NCI-H526 treated with DMSO at 0.1 percent for 48 hours (cell line): ENCODE measurements at places on chromosomes 12 and 14.

DNA sequence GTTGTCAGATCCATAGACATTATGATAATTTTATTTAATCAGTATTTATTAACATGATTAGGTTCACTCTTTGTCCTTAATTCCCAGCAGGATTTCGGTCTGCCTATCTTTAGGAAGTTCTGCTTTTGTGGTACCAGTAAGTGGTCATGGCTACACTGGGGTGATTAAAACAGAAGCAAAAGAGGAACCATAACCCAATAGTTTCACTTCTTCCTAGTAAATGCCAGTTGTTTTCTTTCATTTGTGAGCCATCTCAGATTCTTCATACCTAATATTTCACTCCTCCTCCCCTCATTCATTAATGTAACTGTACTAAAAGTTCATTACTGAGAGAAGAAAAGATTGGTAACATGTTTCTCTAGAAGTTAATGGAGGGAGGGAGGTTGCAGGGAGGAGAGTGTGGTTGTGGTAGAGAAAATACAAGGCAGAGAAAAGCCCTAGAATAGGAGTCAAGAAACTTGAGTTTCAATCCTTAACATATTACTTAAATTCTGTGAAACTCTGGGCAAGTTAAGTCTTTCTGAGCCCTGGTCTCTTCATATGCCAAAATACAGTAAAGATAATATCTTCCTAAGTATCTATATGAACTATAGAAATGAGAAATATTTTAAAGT is 101.2 kb downstream of the PEBP1 start:
- DNase-seq, result no peak

GRCh38 chr12:85424581-85425348 is 144.7 kb downstream of the ALX1 start:
- no peak for DNase-seq

DNA sequence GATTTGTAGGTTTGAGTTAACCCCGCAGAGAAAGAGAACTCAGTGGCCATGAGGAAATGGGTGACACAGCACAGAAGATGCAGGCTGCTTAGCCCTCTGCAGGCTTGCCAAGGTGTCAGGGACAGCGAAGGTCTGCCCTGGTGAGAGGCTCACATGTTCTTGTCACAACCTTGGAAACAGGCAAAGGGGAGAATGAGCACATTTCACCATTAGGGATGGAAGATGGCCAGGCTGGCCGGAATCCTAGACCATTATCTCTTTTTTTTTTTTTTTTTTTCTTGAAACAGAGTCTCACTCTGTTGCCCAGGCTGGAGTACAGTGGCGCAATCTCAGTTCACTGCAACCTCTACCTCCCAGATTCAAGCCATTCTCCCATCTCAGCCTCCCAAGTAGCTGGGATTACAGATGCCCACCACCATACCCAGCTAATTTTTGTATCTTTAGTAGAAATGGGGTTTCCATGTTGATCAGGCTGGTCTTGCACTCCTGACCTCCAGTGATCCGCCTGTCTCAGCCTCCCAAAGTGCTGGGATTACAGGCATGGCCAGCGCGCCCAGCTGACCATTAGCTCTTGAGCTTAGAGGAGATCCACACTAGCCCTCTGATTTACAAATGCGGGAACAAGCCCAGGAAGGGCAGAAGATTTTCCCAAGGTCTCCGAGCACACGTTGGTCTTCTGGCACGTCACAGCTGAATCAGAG is 34.6 kb downstream of the LTBP2 start:
- DNase-seq, result no peak

GRCh38 chr12:87233671-87234070 is 795.5 kb downstream of the C12orf50 start:
- DNase-seq, result no peak

- DNase-seq, result no peak
Measured at GRCh38 chr14:53047307-53048069, 96.6 kb upstream of the FERMT2 start.

GRCh38 chr12:71626768-71627167 is 36.9 kb downstream of the ZFC3H1 start:
- DNase-seq, result no peak

- no peak for DNase-seq
Measured at GRCh38 chr14:97977651-97978261, 1180.6 kb downstream of the VRK1 start.
